ENCODE measurements at places on chromosomes 11 and 22.

- no peak for DNase-seq
These were observed 309.4 kb upstream of the ZC3H12C start for GRCh38 chr11:109783840-109784239.

DNA sequence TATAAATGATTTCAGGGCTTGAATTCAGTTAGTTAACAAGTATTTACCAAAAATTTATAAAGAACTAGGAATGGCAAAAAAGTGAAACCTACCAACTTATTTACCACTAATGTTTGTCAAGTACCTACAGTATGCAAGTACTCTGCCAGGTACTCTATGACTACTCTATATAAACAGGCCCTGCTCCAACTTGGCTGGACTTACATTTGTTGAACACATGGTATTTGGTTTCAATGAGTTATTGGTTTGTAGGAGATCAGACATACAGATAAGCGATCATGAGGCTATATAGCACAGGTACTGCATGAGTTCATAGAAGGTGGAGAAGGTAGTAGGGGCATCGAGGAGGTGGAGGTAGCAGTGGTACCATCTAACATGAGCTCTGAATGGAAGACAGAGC lies 159.9 kb upstream of the PDGFD start:
- DNase-seq = no peak

GRCh38 chr11:123235117-123235655 lies 40.1 kb upstream of the CLMP start:
- peak; percentile 18 for DNase-seq

DNA sequence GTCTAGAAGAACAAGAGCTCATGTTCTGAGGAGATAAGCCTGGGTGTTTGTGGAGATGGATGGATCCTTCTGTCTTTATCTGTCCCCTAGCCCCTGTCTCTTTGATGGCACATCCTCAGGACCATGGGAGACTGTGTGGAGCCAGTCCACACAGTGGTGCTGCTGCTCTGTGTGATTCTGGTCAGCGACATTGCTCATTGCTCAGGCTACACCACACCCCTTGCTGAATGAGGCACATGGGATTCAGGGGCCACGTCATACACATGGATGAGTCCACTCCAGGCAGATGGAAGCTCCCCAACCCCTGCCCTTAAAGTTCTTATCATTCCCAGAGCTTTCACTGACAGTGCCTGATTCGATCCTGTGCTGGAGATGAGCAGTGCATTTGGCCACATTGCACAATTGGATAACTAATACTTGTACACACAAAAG lies 222.2 kb downstream of the NAV2 start:
- no peak for DNase-seq

DNA sequence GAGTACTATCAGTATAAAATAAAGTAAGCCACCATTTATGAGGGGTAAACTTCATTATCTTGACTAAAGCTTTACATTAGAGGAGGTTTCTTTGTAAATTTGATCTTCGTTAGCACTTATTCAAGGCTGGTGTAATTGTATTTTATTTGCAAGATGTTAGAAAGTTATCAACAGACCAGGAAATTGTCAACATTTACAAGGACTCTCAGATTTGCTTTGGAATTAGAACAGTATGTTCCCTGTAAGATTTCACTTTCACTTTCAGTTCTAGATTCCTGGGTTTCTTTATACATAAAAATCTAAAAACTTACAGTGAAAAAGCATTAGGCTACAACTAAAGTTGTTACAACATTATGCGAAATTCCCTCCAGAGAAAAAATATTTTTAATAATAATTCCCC lies 4.6 kb upstream of the BIRC3 start:
- no peak for DNase-seq

DNA sequence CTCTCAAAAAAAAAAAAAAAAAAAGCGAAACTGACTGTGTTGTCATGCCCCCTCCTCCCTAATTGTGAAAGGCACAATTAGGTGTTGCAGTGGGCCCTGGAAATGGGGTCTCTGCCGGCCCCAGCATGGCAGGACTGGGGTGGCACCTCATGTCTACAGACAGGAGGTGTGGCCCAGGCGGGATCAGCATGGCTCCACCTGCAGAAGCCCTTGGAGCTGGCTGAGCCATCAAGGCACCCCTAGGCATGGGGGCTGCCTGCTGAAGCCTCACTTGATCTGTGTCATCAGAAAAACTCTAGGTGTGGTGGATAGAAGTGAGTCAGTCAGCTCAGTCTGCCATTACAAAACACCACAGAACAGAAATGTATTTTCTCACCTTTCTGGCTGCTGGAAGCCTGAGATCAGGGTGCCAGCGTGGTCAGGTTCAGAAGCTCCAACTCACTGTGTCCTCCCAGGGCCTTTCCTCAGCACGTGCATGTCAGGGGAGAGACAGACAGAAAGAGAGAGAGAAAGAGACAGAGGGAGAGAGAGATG lies 10.1 kb upstream of the B4GALNT4 start:
- peak; percentile 61 for DNase-seq

GRCh38 chr22:37112084-37112728 lies 2.7 kb upstream of the TMPRSS6 start:
- DNase-seq = no peak

- no peak for DNase-seq
These were observed 107.2 kb downstream of the MPPED2 start for GRCh38 chr11:30478923-30479322.

GRCh38 chr22:40452730-40453487 lies 82.5 kb downstream of the SGSM3 start:
- no peak for DNase-seq

GRCh38 chr22:45199723-45200122 lies 36.0 kb downstream of the NUP50 start:
- no peak for DNase-seq

- peak; percentile 78 for DNase-seq
These were observed 32.7 kb upstream of the GLYATL1B start for GRCh38 chr11:59053387-59053786.

DNA sequence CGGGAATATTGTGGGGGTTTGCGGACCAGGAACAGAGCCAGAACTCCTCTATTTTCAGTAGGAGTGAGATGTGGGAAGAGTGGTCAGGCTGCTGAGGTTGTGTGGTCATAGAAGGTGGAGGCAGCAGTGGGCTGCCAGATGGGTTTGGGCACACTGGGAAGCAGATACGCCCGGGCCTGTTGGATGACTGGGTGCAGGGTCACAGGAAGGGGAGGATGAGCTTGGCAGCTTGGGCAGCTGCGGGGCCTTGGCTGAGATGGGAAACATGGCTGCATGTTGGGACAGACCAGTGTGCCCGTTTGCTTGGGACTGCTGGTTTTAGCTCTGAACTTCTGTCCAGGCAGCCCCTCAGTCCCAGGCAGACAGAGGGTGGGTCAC lies 11.4 kb downstream of the SHANK3 start:
- no peak for DNase-seq

DNA sequence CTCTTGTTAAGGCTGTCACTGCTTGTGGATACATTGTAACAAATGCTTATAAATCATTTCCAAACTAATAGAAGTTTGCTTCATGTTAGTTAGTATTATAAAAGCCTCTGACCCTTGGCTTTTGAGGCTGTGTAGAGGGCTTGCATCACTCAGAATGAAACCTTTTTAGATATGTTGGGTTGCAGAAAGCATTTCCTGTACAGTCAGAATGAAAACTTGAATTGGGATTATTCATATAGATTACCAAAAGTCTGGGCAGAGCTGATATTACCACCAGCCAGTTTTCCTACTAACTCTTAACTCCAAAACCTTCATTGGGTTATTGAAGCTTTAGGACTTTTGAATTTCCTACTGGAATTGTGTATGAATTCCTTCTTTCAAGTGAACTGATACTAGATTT lies 12.0 kb downstream of the KMT2A start:
- DNase-seq = no peak

- no peak for DNase-seq
These were observed 138.6 kb downstream of the TEAD1 start for GRCh38 chr11:12812849-12813248.

GRCh38 chr11:115931548-115932083 lies 427.4 kb upstream of the CADM1 start:
- DNase-seq = no peak

- DNase-seq = peak; percentile 28
These were observed 27.6 kb downstream of the RIBC2 start for GRCh38 chr22:45441138-45441537.

DNA sequence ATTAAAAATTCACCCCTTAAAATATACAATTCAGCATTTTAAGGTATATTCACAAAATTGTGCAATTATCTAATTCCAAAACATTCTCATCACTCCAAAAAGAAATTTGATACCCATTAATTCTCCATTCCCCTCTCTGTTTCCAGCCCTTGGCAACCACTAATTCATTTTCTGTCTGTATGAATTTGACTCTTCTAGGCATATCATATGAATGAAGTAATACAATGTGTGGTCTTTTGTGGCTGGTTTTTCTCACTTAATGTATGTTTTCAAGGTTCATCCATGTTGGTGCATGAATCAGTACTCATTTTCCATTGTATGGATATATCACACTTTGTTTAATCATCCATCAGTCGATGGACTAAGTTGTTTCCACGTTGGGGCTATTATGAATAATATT lies 29.0 kb upstream of the ACCSL start:
- DNase-seq = no peak

- DNase-seq = peak; percentile 86
These were observed 3.2 kb downstream of the MYEOV start for GRCh38 chr11:69296890-69297786.

GRCh38 chr22:43376765-43377547 lies 33.8 kb upstream of the SCUBE1 start:
- peak; percentile 57 for DNase-seq

DNA sequence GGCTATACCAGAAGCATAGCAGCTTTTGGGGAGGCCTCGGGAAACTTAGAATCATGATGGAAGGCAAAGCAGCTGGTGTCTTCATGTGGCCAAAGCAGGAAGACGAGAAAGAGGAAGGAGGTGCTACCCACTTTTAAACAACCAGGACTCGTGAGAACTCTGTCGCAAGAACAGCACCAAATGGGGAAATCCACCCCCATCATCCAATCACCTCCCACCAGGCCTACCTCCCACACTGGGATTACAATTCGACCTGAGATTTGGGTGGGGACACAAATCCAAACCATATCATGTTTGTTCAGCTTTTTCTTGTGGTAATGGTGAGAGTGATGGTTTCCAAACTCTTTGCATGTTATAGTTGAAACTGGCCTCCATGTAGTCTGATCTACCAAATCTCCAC lies 32.5 kb upstream of the OR10D3 start:
- no peak for DNase-seq

DNA sequence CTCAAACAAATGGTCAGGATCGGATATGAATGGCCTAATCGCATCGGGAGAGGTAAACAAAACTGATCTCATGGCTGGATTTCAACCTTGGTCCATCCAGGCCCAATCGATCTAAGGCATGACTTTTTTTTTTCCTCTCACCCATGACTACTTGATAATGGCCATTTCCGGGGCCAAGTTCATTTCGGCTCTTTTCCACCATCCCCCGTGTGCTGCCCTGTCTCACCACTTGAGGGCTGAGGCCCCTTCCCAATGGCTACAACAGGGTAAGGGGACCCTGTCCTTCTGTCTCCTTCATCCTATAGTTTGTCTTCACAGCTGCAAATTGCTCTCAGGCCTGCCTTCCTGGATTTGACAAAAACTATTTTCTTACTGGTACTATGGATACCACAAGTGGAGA lies 26.7 kb downstream of the GRAP2 start:
- DNase-seq = no peak

GRCh38 chr11:131675121-131675888 lies 304.9 kb downstream of the NTM start:
- DNase-seq = no peak

DNA sequence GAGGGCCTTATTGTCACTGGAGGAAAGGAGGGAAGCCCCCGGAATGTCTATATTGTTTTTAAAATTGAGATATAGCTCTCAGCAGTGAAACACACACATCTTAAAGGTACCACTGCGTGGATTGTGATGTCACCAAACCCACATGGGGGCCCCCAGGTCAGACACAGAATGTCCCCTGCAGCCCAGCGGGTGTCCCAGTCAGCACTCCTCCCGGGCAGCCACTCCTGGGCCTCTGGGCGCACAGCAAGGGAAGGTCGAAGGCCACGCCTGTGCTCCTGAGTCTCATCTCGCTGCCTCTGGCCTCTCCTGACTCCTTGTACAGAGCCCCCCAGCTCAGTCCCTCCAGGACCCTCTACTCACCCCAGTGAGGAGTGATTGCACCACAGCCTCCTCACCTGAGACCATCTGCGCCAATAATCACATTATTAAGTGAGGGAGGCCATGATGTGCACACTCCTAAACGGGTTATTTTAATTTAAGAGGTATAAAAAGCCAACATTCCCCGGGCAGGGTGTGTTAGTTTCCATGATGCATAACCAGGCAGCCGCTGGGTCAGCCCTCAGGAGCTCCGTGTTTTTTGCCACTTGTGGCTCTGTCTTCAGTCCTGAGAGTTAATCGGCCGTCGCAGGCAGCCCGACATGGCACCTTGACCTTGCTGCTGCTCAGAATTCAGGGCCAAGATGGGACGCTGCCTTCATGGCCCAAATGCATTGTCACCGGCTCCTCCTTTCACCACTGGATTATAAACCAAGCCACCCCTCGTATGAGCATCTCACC lies 1089.3 kb downstream of the BRD1 start:
- DNase-seq = no peak

DNA sequence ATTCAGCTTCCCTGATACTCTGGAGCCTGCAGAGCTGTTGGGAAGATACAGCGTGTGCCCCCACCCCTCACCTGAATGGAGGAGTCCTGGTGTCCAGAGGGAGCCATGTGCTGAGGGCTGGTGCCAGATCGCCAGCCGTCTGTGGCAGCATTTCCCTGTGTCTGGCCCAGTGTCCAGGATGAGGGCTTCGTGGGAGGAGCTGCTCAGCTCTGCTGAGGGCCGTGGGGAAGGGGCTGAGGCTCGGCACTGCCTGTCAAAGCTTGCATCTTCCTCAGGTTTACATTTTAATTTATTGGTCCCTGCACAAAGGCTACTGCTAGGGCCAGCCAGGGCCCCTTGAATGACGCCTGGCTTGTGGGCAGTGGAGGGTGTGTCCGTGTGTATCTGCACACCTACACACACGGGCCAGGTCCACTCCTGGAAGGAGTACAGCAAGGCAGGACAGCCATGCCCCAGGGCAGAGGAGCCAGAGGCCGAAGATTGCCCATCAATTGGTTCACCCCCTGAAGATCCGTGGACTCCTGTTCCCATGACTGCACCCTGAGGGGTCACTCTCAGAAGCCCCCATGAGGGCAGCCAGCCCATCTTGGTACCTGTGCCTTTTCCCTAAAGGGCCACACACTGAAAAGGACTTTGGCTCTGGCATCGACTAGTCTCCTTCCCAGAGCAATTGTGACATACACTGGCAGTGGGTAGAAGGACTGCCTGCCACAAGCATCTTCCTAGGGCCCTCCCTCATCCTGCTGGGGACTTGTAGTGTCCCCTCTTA lies 107.7 kb upstream of the PARVA start:
- DNase-seq = no peak

- DNase-seq = no peak
These were observed 589.8 kb downstream of the ETS1 start for GRCh38 chr11:127997594-127997993.

All from CD4-positive, alpha-beta T cell treated with Interleukin-2 at 100 ng/mL for 4 hours (primary cell).